Myocyte (in vitro differentiated cells): ENCODE measurements at places on chromosomes 6 and 20. TPM values are rescaled to one million over a fixed set of nuclear protein-coding genes. Genes with fewer than 3 reads are reported as not detected.

The TMEM244 gene
- total RNA-seq = 0.83 TPM in 1 of 2 replicates, not detected in the other

The GSTA1 gene
- total RNA-seq = not detected in 2 replicates

The METTL24 gene
- not detected in 2 replicates for total RNA-seq

The WDR27 gene
- total RNA-seq = 27.0 and 35.4 TPM in 2 replicates

The HTR1B gene
- total RNA-seq = 0.48 and 0.73 TPM in 2 replicates

The EDN1 gene
- total RNA-seq = 0.16 and 0.29 TPM in 2 replicates

The COX4I2 gene
- not detected in 2 replicates for total RNA-seq

The GPR6 gene
- total RNA-seq = not detected in 2 replicates

The RIPPLY2 gene
- not detected in 2 replicates for total RNA-seq

The SENP6 gene
- total RNA-seq = 64.5 and 72.6 TPM in 2 replicates

The FAM162B gene
- total RNA-seq = not detected in 2 replicates

The RAB22A gene
- 17.1 and 18.2 TPM in 2 replicates for total RNA-seq

The ANKRD66 gene
- not detected in 2 replicates for total RNA-seq

The TPBG gene
- 4.4 and 7.7 TPM in 2 replicates for total RNA-seq

The GRIK2 gene
- 9.2 and 14.3 TPM in 2 replicates for total RNA-seq

The TCP11 gene
- not detected in 2 replicates for total RNA-seq
